ENCODE measurements at places on chromosomes 3 and 15.

DNA sequence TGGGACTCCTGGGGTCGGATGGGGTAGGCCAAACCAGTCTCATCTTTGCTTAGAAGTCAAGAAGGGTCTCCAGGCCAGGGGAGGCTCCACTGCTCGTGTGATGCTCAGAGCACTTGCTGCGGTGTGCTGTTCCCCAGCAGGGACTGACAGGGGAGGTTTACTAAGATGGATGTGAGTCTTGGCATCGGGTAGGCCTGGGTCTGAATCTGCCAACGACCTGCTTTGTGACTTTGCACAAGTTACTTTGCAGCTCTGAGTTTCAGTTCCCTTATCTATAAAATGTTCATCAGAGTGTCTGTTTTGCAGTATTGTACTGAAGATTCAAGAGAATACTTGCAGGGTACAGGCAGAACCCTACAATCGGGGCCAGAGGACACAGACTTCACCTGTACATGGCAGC, 17.3 kb upstream of the CDCP1 start:
- DNase-seq, result no peak

DNA sequence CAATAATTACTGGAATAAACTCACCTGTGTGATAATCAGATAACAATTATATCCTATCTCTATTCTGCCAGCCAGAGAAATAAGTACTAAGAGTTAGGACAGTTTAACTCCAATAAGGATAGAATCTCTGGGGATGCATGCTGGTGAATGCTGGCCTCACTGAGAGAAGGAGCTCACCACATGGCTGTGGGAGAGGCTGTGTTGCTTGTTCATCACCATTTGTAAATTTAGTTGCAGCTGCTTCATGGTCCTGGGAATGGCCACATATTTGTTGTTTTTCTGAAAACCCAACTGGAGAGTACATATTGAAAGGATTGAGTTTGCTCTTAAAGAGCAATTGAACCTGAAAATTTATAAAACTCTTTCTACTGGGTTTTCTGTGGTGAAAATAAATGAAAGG, 207.3 kb downstream of the NECTIN3 start:
- DNase-seq, result no peak

- DNase-seq, result no peak
Observed at GRCh38 chr15:38253351-38253781, 730 bp downstream of the SPRED1 start.

- no peak for DNase-seq
Observed at GRCh38 chr3:141575879-141576743, 89.3 kb downstream of the RASA2 start.

DNA sequence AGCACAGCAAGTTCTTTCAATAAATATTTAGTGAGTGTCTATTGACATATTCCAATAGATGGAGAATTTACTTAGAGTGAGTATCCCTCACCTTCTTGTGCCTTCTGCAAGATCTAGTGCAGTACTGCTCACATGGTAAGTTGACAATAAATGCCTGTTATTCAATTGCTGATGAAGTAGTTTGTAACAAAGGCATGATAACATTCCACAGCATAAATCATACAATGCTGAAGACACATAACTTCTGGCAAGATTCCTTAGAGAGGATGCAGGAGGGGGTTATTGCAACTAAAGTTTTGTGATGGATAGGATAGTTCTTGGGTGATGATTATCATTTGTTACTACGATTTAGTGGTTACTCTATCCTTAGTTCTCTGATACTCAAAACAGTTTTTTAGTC, 112.2 kb upstream of the RBMS3 start:
- no peak for DNase-seq

DNA sequence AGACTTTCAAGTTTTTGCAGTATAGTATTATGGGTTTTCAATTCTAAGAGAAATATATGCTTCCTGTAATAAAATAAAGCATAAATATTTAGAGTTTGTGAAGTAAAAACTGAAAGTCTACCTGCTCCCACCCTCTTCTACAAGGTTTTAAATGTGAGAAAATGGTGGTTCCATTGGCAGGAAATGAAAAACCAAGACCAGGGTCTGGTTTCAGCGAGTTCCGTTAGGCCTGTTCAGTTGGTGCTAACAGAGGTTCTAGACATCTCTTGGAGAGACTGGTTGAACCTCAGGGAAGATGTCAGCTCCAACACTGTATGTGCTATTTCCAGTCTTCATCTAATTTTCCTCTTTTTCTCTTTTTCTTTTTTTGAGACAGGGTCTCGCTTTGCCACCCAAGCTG, 11.8 kb upstream of the MYO1E start:
- no peak for DNase-seq
